Fibroblast of skin of scalp (primary cell): ENCODE measurements at places on chromosomes 1 and 21.
A peak's percentile ranks its signal among the peaks of the same experiment; 100 is the strongest.

DNA sequence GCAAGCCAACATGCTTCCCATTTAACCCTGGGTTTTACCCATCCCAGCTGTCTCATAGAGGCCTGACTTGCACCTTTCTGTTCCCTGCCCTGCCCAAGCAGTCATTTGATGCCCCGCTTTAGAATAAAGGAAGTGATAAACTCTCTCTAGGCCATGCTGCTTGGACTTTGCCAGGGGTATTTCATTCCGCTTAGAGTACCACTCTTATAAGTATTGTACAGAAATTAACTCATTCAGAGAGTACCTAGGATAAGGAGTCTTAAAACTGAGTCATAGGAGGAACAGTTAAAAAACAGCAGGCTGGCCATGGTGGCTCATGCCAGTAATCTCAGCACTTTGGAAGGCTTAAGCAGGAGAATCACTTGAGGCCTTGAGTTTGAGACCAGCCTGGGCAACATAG is 21.0 kb upstream of the LYST start:
- DNase-seq: no peak

DNA sequence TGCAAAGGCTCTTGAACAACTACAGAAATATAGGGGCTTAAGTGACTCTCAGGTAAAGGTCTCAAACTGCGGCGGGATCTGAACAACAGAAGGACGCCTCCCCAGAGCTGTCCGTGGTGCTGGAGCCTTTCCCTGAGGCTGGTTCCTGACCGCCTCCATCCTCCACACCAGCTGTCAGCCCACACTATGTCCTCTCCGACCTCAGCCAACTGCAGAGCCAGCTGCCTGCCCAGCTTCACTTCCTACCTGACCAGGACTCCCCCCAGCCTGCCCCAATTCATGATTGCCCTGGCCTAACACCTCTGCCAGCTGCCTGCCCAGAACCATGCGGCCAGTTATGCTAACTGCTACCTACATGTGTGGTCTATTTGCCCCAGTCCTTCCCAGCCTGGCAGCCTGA is 63.6 kb upstream of the ZC3H12A start:
- DNase-seq: peak; percentile 22

GRCh38 chr21:44499211-44499560 is 40.8 kb downstream of the KRTAP10-1 start:
- no peak for DNase-seq

DNA sequence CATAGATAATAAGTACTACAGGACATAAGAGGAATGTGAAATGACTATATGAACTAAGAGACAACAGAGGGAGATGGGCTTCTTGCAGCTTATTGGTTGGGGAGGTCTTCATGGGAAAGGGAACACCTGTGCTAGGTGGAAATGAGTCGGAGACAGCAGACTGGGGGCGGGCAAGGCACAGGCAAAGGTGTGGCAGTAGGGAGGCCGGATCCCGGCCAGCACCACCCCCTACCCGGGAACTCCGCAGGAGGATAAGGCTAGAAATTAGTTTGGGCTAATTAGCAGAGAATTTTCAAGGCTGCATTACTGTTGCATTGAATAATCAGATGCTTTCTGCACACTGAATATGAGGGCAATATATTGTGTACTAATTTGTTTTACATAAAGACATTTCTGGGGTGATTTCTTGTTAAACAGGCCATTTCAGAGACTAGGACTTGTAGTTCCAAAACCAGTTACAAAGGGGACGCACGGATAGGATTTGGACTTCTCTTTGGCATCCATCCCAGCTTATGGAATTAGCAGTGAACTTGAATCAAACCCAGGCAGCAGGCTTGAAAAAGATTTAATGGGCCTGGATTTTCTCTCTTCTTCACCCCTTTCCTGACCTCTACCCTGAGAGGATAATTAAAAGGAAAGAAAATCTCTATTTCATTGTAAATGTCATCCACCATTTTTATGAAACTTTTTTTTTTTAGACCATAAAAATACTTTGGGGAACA is 2.2 kb upstream of the HUNK start:
- no peak for DNase-seq

DNA sequence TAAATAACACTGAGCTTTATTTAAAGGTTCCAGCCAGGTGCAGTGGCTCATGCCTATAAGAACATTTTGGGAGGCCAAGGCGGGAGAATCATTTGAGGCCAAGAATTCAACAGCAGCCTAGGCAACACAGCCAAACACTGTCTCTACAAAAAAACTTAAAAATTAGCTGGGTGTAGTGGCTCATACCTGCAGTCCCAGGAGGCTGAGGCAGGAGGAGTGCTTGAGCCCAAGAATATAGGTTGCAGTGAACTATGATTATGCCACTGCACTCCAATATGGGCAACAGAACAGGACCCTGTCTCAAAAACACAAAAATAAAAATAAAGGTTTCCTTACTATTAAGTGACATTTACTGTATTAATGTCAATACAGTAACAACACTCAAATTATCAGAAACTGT is 2.1 kb downstream of the TAF12 start:
- peak; percentile 9 for DNase-seq

GRCh38 chr1:58282623-58283387 is 263.7 kb downstream of the OMA1 start:
- no peak for DNase-seq

DNA sequence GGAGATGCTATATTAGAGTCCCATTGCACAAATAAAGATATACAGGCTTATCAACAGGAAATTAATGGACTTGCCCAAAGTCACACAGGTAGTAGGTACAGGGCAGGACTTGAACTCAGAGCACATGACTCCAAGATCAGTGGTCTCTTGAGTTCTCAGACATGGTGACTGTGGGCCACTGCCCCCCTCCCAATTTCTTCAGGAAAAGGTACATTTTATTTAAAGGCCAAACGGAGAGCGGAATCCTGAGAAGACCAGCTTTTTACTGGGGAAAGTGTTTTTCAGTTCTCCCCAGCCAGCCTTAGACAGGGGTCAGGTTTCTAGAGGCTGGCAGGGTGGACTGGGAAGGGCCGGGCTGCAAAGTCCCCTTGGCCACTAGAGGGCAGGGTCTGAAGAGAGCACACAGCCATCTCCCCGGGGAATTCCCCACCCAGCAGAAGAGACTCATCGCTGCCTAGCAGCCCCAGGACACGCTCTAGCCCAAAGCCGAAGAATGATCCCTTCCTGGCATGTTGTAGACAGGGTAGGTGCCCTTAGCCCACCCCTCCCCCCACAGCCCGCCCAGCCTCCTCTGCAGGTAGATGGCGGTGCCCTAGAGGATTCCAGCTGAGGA is 29.7 kb downstream of the ACP6 start:
- DNase-seq: peak; percentile 81
